ENCODE measurements at places on chromosomes 3 and 15. TPM values are rescaled to one million over a fixed set of nuclear protein-coding genes. Genes with fewer than 3 reads are reported as not detected.

Gene STRIT1
- not detected for total RNA-seq

Gene MSL2
- total RNA-seq = 12.6 TPM

Gene PODXL2
- 2.4 TPM for total RNA-seq

Gene GABRB3
- 1.8 TPM for total RNA-seq

Gene SEMA6D
- 2.9 TPM for total RNA-seq

Gene SATB1
- 5.6 TPM for total RNA-seq

Gene CYP19A1
- not detected for total RNA-seq

Gene RETNLB
- total RNA-seq = not detected

Gene DLG1
- 52.5 TPM for total RNA-seq

Gene CTXN2
- total RNA-seq = not detected

Gene ZMYND10
- total RNA-seq = 0.11 TPM

Gene LRRC34
- 2.3 TPM for total RNA-seq

Gene SIDT1
- 0.04 TPM for total RNA-seq

Gene GABRA5
- not detected for total RNA-seq

Gene ZDHHC23
- 0.87 TPM for total RNA-seq

Gene UBE2Q2
- total RNA-seq = 50.8 TPM

Gene PRTG
- total RNA-seq = not detected

Gene NOX5
- total RNA-seq = 1.0 TPM

Gene SCG5
- 14.8 TPM for total RNA-seq

Gene TM4SF4
- total RNA-seq = not detected

Gene TGM4
- total RNA-seq = 0.08 TPM

Gene CHRNA5
- total RNA-seq = 3.8 TPM

Gene CHRM5
- not detected for total RNA-seq

Gene GOLGA8N
- 0.49 TPM for total RNA-seq

Gene GOLGA6L24
- total RNA-seq = not detected

Gene NR2F2
- 2.3 TPM for total RNA-seq

Gene LAMB2
- total RNA-seq = 120 TPM

Gene TFRC
- 39.5 TPM for total RNA-seq

Gene LOXL1
- 12.8 TPM for total RNA-seq

Gene CPB1
- not detected for total RNA-seq

Gene RPL4
- 5,458 TPM for total RNA-seq

Gene RBP2
- total RNA-seq = not detected

Gene TTC14
- total RNA-seq = 21.0 TPM

Gene CDHR4
- total RNA-seq = not detected

Gene REC114
- not detected for total RNA-seq

Gene GPR171
- total RNA-seq = not detected

Gene GOLGA6L2
- not detected for total RNA-seq

Gene ZSCAN29
- 12.5 TPM for total RNA-seq

Gene UBE2E2
- 62.2 TPM for total RNA-seq

Gene TPRG1
- 0.30 TPM for total RNA-seq

Gene IL16
- total RNA-seq = not detected

Gene ZNF445
- total RNA-seq = 2.0 TPM

Gene SKOR1
- not detected for total RNA-seq

Gene CFAP91
- total RNA-seq = not detected

Gene GOLGA8R
- not detected for total RNA-seq

Gene SI
- total RNA-seq = not detected
